Thymus (tissue), 14 donors: ENCODE measurements at places on chromosomes 3 and 15. TPM values are rescaled to one million over a fixed set of nuclear protein-coding genes. Genes with fewer than 3 reads are reported as not detected.

- DNase-seq, result no peak
Observed at GRCh38 chr3:123781571-123782275, 102.4 kb downstream of the MYLK start.

DNA sequence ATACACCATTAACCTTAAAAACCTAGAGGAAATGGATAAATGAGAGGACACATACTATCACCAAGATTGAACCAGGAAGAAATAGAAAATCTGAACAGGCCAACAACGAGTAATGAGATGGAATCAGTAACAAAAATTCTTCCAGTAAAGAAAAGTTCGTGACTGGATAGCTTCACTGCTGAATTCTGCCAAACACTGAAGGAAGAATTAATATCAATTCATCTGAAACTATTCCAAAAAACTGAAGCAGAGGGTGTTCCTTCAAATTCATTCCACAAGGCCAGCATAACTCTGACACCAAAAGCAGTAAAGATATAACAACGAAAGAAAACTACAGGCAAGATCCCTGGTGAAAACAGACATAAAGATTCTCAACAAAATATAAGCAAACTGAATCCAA lies 195.8 kb upstream of the GPR149 start:
- DNase-seq, result no peak

DNA sequence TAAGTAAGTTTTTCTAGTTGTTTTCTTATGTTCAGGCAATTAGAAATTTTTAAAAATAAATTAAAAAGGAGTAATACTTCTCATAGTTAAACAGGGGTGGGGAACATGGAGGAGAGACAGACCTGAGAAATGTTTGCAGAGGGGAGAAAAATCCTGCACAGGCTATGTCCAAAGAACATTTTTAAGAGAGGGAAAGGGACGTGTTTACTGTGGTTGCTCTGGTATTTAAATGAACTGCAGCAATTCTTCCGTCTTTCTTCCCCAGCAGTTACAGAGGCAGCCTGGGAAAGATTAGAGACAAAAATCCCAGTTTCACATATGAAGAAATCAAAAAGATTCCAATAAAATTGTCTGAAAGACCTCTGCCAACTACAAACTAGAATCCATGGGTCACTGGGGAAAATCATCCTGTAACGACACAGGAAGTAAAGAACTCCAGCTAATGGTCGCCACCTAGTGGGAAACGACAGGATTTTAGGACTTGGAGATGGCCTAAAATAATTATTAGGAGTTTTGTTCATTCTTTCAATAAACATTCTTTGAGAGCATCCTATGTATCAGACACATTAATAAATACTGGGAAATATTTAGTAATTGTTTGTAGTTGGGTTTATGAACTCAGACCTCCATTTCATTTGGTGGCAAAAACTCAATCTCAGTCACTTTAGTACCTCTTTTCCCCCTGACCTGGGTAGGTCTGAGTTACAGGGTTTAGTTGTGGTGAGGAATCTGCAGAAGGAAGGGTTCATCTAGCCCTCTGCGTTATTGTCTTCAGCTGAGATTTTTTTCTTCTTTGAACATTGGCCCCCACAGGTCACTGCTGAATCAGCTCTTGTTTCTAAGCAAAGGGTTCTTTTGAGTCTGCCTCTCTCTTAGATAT lies 69.9 kb upstream of the GOLIM4 start:
- DNase-seq, result peak; percentile 28

DNA sequence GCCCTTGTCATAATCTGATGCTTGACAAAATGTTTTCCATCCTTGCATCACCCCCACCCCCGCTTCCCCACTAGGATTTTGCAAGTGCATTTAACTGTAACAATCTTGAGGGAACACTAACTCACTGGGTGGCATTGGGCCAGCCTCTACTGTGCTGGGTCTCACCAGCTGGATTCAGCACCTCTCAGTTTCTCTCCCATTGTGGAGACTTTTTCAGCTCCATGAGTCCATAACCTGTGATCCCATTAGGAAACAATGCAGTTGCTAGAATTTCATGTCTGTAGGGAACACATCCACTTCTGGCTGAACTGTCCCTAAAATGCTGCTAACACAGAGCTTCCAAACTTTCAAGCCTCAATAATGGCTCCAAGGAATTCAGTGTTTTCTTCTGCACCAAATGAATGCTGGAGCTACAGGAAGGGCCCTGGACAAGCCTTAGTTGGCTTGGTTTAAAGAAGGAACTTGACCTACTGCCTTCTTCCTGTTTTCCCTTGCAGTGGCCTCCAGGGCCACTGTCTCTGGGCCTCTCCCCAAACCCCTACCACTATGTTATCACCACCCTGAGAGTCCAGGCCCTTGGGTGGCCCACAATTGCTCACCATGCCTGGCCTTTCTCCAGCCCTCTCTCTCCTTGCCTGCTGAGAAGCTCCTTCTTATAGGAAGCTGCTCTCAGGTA lies 15.6 kb downstream of the CYP19A1 start:
- DNase-seq, result no peak

DNA sequence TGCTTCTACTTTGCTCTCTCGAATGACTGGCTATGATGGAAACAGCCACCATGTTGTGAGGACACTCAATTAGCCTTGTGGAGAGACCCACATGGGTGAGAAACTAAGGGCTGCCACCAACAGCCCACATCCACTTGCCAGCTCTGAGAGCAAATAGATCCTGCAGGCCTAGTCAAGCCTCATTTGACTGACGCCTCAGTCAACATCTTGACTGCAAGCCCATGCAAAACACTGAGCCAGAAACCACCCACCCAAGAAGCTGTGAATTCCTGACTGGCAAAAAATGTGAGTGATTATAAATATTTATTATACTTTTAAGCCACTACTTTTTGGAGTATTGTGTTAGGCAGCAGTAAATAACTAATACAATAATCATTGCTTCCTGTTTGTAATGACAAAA lies 58.4 kb downstream of the NOX5 start:
- DNase-seq, result no peak

GRCh38 chr3:14797731-14798130 lies 21.0 kb upstream of the FGD5 start:
- DNase-seq, result no peak

CHMP2B gene
- 14.1 TPM for total RNA-seq

GRCh38 chr3:189936201-189936945 lies 184.3 kb downstream of the P3H2 start:
- DNase-seq, result no peak

DNA sequence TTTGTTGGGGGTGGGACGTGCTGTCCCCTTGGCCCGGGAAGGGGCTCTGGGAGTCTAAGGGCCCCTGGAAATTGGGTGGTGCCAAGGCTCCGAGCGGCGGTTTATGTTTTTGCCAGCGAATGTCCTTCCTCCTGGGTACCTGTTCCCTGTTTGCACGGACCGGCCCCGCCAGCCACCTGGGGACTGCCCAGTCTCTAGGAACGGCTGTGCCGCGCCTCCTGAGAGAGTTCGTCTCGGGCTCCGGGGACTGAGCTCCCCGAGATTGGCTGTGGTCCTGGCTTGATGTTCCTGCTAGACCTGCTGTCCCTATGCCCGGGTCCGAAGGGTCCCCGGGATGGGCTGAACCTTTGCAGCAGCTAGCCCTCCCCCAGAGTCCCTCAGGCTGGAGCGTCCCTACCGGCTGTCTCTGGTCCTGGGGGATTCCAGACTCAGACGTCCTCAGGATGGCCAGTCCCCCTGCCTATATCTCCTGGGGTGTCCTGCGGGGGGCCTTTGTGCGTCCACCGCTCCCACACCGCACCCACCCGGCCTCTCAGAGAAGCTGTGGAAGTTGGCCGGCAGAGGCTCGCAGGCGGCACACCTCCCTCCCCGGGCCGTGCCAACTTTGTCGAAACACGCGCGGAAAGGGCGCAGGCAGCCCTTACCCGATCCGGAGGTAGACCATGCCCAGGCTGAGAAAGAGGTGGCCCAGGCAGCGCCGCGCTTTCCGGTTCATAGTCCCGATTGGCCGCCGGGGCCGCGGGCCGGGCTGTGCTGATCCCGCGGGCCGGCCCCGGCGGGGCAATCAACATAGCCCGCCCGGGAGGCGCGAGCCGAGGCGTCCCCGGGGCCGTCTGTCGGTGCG lies 547 bp downstream of the WNT7A start:
- no peak for DNase-seq

NOX5 gene
- total RNA-seq, result 0.19 TPM

ZPLD1 gene
- total RNA-seq, result 0.09 TPM

GRCh38 chr15:66765478-66766281 lies 63.6 kb downstream of the SMAD6 start:
- no peak for DNase-seq

GRCh38 chr3:126955004-126955790 lies 27.7 kb upstream of the PLXNA1 start:
- DNase-seq, result no peak

GRCh38 chr3:184485241-184485640 lies 76.3 kb upstream of the EPHB3 start:
- no peak for DNase-seq

- DNase-seq, result no peak
Observed at GRCh38 chr15:29044503-29044901, 158.7 kb downstream of the APBA2 start.

GRCh38 chr3:111852540-111852939 lies 6.5 kb upstream of the PHLDB2 start:
- no peak for DNase-seq

FAM43A gene
- 3.7 TPM for total RNA-seq
